ENCODE measurements at places on chromosomes 2 and 18.

DNA sequence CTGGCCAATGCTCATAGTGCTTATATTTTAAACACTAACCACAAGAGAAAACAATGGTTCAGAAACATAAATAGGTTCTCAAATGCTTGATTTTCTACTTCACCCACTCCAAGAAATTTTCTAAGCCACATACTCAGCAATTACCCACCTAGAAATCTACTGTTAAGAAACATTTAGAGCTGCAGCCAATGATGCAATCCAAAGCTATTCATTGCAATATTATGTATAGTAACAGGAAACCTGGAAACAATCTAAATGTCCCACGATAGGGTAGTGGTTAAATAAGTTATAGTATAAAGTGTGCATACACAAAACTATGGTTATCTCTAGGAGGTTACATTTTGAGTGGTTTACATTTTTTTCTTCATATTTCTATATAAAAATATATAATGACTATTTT lies 5.7 kb downstream of the FAM237A start:
- DNase-seq, result no peak

GRCh38 chr2:164655336-164655735 lies 34.1 kb upstream of the GRB14 start:
- no peak for DNase-seq

- DNase-seq, result no peak
Measured at GRCh38 chr2:64563436-64563938, 39.4 kb downstream of the AFTPH start.

DNA sequence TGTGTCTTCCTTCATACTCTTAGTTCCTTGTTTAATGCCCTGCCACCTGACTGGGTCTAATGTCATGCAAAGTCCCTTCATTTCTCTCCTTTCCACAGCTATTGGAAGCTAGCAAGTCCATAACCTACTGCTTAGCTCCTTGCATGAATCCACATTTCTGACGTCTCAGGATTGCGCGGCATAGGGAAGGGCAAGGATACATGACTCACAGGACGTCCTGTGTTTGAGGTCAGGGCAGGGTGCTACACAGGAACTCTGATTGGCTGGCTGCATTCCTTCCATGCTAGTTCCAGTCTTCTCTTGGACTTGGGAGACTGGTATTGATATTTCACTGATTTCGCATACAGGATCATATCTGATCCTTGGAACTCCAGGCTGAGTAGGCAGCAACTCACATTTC lies 137.9 kb downstream of the CDH2 start:
- DNase-seq, result no peak

- no peak for DNase-seq
Measured at GRCh38 chr2:75311521-75311920, 112.2 kb upstream of the TACR1 start.

DNA sequence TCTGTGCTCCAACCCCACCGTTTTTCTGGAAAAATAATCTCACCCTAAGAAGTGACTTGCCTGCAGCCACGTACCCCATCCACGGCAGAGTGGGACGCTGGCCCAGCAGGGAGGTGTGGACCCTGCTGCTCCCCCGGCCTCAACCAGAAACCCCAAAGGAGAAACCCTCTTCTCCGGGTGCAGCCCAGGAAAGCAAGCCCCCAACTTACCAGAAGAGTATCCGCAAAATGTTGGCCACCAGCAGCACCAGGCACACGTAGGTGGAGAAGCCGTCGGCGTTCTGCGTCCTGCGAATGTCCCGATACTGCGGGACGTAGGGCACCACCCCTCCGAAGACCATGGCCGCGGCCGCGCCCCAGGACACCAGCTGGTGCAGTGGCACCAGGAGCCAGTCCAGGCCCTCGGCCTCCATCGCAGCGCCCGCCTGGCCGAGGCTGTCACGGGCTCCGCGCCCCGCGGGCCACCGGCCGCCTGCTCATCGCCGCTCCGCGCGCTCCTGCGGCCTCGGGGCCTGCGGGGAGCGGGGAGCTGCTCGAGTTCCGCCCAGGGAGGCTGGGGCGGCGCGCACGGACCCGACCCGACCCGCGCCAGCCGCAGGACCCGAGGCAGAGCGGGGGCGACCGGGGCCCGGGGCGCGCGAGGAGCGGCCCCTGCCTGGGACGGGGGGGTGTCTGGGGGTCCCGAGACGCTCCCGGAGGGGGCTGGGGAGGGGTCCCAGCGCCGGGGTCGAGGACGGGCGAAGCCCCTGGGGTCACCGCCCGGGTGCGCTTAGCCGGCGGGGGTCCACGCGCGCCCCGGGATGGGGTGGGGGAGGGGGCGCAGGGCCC lies 725 bp downstream of the SLC66A2 start:
- peak; percentile 3 for DNase-seq

- DNase-seq, result no peak
Measured at GRCh38 chr2:13968811-13969210, 663.7 kb upstream of the LRATD1 start.

DNA sequence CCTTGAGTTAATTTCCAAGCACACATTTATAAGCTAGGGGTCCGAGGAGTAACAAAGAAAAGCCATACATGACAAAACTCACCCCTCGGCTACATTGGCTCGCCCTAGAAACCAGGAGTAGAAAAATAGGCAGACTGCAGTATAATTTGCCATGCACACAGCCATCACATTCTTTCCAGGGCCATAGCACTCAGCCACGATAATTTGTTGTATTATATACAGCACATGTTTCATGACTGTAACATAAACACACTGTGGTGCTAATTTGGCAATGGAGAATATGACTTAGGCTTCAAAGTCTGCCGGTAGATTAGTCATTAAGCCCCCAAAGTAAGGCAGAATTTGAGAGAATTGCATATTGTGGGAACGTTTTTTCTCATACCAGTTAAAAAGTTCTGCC lies 254.9 kb downstream of the ZNF521 start:
- no peak for DNase-seq

DNA sequence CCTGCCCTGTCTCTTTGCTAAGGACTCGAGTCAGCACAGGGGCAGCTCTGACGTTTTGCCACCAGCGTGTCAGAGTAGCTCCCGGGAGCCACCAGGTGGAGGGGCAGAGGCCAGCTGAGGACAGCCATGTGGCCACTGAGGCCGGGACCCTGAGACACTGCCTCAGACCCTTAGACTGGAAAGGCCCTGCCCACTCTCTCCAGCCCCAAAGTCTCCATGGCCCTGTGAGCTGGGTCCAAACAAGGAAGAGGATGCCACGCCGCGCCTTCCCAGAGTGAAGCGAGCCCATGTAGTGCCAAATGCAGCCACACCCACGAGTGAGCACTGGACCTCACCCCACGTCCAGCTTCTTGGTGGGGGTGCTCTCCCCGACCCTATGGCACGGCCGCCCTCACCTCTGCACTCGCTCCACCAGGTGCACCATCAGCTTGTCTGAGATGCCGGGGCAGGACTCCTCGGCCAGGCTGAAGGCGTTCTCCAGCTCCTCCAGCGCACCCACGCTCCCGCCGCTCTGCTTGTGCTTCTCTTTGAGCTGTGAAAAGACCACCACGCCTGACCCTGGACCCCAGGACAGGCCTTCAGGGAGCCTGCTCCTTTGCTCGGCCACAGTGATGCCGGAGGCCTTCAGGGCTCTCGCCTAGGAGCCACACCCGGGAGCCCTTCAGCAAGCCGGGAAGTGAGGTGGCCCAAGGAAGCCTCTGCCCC lies 12.2 kb downstream of the STK25 start:
- DNase-seq, result no peak

DNA sequence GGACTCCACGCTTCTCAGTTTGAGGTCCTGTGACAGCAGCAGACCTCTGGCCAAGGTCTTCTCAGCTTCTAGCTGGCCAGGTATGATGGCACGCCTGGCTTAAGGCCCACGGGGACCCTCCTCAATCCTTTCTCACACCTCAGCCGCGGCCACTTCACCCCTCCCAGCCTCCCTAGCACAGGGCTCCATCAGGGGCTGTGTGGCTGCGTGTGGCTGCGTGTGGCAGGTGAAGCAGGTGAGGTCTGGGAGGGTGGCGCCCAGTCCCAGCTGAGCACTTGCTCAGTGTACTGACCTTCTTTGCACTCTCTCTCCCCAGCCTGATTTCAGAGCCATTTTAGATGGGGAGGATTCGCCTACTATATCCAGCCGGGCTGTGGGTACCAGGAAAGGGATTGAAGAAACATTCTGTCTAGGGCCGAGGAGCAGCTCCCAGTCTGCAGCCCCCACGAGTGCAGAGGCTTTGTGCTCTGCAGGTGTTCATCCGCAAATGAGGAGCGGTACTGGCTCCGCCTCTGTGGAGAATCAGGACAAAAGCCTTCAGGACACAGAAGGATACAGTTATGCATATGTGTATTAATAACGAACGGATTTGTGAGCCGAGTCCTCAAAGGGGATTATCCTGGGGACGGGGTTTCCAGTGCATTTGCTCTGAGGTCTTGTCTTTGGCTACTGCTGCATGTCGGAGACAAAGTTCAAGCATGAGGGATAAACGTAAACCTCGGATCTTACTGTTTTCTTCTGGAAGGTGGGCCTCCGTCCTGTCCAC lies 236.9 kb upstream of the RAB6C start:
- no peak for DNase-seq

GRCh38 chr2:183564726-183565125 lies 440.5 kb downstream of the NUP35 start:
- DNase-seq, result no peak

DNA sequence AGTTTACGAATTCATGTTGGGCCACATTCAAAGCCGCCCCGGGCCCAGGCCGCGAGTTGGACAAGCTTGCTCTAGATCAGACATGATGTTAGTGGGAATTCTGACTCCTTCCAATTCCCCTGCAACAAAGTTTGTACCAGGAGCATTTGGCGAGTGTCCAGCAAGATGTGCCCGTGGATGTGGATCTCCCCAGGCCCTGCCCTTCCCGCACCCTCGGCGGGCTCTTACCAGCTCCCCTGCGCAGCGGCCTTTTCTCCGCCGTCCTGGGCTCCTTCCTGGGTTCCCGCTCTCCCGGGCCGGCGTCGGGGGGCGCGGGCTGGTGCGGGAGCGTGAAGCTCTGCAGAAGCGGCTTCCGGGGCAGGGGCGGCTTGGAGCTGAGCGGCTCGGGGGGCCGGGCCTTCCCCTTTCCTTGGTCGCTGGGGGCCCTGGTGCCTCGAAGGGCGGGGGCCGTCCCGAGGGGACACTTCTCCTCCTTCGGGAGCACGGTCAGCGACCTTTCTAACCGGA lies 90.8 kb upstream of the MGAT4A start:
- no peak for DNase-seq

GRCh38 chr2:239311132-239312040 lies 89.4 kb downstream of the HDAC4 start:
- peak; percentile 24 for DNase-seq

DNA sequence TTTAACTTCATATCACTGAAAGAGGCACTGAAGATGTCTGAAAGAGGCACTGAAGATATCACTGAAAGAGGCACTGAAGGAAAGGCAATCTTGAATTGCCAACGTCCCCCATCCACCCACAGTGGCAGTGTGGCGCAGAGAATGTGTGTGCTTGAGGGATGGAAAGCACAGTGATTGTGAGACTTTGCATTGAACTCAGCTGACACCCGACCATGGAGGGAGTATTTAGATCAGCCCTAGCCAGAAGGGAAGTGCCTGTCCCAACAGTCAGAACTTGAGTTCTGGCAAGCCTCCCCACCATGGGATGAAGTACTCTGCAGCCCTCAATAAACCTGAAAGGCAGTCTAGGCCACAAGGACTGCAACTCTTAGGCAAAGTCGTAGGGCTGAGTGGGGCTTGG lies 33.8 kb downstream of the MAP4K3 start:
- no peak for DNase-seq

DNA sequence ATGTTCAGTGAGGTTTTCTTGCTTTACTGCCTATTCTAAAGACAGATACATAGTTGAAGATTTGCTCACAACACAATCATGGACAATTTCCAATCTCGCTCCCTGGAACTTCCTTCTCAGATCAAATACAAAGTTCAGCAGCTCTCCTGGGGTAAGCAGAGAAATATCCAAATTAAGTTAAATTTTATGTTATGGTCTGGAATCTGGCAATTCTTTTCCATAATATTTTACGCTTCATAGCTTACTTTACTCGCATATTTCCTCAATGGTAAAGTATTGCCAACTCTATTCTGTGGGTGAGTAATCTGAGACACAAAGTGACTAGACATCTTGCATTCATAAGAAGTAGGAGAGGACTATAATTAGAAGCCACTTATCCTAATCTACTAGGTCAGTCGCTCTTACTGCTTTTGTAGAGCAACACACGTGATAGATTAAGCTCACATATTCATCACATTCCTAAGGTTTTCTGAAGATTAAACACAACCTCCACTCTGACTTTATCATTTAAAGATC lies 529.4 kb downstream of the CCDC85A start:
- DNase-seq, result no peak

- DNase-seq, result no peak
Measured at GRCh38 chr2:148882051-148882450, 7.0 kb downstream of the KIF5C start.

DNA sequence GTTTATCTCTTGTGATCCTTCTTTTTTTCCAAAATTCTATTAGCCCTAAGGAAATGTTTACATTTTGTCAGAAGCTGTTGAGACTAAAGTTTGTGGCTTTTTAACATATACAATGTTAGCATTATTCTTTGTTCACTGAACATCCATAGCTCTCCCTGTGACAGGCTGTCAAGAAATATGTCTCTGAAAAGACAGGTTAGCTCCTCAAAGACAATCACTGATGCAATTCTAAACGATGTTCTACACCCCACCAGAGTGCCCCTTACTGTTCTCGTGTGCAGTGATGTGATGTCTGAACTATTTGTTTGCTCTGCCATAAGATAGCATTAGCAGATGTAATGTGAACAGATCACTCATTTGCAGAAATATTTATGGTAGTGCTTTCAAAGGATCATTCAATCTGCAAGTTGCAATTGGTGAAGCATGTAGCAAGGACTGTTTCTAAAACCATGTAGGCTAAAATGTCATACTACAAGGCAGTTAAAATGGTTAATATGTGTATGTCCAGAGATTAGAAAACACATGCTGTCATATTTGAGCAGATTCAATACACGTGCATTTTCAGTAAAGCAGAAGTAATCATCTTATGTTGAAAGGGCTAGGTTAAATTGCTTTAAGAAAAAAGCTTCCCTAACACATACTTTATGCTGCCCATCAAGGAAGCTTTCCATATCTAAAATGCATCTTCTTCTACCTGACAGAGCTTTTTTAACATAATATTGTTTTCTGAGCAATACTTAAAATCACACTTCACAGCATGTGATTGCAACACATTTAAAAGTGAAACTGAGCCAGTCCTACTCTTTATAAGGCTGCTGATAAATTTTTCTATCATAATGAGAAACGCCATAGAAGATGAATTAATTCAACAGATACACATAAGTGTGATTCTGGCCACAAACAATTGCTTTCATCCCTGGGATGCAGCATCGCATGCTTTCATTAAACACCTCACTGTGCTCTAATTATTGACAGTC lies 285.7 kb upstream of the UBE2E3 start:
- DNase-seq, result no peak

- no peak for DNase-seq
Measured at GRCh38 chr2:154700136-154700535, 1.6 kb downstream of the KCNJ3 start.
